Body of pancreas (tissue), 4 donors: ENCODE measurements at places on chromosomes 1 and 21. TPM values are rescaled to one million over a fixed set of nuclear protein-coding genes. Genes with fewer than 3 reads are reported as not detected.

DNA sequence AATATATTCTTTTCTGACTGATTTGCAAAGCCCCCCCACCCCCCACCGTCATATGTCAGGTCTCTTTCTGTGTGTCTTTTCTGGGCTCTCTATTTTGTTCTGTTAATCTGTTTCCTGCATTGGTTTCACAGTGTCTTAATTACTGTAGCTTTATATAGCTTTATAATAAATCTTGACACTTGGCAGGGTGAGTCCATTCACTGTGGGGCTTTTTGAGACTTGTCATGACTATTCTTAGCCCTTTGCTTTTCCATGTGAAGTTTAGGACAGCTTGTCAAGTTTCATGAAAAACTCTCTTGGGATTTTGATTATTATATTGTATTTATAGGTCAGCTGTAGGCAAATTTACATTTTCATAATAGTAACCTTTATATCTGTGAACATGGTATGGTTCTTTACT lies 50.4 kb downstream of the MIGA1 start:
- no peak for DNase-seq

DNA sequence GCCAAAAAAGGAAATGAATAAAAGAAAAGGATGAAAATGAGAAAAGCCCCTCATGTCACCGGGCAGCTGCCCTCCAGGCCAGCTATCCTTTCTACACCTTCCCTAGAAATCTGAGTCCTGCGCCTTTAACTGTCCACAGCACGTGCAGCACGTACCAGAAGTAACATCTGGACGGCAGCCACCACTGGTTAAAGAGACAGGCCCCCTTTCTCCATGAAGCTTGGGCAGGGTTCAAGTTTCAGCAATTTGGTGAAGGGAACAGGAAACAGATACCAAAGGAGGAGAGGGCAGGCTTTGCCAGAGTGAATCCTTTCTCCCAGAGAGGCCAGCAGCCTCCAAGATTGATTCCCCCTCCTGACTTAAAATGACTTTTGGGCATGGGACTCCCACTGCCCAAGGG lies 3.6 kb upstream of the KIAA2013 start:
- DNase-seq: peak; percentile 87

The LEFTY2 gene
- 0.99 TPM for total RNA-seq

- DNase-seq: no peak
Measured at GRCh38 chr1:170732252-170732588, 68.3 kb downstream of the PRRX1 start.

GRCh38 chr21:46100020-46100419 lies 2.1 kb downstream of the COL6A2 start:
- no peak for DNase-seq

GRCh38 chr21:29581393-29581792 lies 282.7 kb downstream of the BACH1 start:
- DNase-seq: no peak

The KIF17 gene
- not detected for total RNA-seq

DNA sequence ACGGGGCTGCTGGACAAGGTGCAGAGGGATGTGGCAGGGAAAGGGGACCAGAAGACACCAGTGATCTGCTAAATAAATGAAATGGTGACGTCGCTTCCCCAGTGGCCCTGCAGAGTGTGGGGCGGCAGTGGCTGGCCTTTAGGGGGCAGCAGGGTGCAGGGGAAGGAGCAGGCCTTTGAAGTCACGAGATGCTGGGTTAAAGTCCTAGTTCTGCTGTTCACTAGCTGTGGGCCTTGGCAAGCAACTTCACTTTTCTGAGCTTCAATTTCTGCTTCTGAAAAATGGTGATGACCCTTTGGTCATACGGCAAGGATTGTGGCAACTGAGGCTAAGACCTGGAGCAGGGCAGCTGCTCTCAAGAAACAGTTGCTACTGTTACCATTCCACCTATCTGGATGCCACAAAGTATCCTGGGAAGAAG lies 9.2 kb upstream of the GALE start:
- DNase-seq: peak; percentile 84

The LIN28A gene
- total RNA-seq: not detected

The GPR137B gene
- 3.3 TPM for total RNA-seq

DNA sequence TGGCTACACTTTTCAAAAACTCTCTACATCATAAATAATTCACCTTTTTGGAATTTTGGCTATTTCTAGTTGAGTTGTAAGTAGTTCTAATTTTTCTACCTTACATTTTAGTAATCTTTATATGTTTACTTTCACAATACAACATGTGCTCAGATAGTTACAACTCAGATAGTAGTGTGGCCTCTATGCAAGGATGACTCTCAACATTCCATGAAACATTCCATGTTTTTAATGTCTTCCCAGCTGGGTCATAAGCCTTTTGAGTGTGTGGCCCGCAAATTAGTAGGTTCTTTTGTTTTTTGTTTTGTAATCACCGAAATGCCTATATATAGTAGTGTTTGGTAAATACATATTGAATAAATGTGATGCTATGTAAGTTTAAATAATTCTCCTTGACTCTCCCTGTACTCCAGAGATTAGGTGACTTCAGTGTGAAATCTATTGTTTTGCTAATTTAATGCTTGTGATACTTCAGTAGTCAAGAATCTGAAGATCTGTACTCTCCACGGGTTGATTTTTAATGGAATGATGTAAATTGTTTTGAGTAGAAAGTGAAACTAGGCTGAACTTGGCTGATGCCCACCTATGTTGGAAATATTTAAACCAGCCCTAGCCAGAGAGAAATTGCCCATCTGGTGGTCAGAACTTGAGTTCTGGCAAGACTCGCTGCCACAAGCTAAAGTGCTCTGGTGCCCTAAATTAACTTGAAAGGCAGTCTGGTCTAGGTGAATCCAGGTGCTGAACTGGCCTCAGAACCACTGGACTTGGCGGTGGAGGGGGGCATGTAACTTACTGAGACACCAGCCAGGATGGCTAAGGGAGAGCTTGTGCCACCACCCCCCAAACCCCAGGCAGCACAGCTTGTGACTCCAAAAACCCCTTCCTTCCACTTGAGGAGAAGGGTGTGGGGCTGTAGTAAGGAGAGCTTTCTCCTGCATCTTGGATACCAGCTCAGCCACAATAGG lies 165.6 kb downstream of the USP25 start:
- DNase-seq: no peak

The DNAJC28 gene
- total RNA-seq: 2.3 TPM

- DNase-seq: no peak
Measured at GRCh38 chr1:93710499-93711453, 29.1 kb upstream of the BCAR3 start.

The NOL9 gene
- 13.7 TPM for total RNA-seq

The ARTN gene
- 1.3 TPM for total RNA-seq

The AMIGO1 gene
- 8.6 TPM for total RNA-seq

DNA sequence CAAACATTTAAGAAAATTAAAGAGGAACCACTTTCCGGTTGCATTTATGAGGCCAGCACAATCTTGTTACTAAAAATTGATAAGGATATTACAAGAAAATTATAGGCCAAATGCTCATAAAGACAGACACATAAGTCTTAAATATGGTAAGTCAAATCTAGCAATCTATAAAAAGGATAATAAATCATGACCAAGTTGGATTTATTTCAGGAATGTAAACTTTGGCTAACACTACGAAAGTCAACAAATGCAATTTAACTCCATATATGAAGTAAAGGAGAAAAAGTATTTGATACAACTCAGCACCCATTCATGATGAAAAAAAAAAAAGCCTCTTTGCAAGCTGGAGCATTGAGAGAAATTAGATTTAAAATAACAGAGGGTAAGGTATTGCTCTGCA lies 6.3 kb downstream of the HHAT start:
- no peak for DNase-seq

DNA sequence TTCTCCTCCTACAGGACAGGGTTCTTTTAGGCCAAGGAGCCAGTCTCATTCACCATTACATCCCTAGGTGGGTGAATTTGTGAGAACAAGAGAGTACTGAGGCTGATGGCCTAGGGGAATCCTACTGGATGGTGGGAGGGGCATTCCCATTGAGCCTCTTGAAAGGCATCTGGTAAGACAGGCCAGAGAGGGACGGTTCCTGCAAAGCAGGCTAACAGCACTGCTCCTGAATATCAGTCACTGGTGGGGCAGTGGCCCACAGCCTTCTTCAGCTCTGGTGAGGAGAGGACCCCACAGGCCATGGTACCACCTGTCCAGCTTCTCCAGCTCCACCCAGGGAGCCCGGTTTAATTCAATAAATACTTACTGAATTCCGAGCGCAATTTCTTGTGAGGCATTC lies 125.9 kb upstream of the EDN2 start:
- DNase-seq: no peak

GRCh38 chr1:234771642-234772344 lies 161.8 kb upstream of the IRF2BP2 start:
- no peak for DNase-seq

- DNase-seq: no peak
Measured at GRCh38 chr1:56816909-56817308, 2.3 kb downstream of the FYB2 start.

GRCh38 chr1:92845908-92846307 lies 14.1 kb downstream of the RPL5 start:
- no peak for DNase-seq

- DNase-seq: peak; percentile 11
Measured at GRCh38 chr1:227948493-227949260, 945 bp upstream of the WNT9A start.

The OR2T1 gene
- not detected for total RNA-seq

The EVI5 gene
- total RNA-seq: 18.9 TPM

- DNase-seq: no peak
Measured at GRCh38 chr1:110829955-110830553, 42.9 kb upstream of the CD53 start.

The GBP3 gene
- 8.0 TPM for total RNA-seq
